ENCODE measurements at places on chromosomes 13 and 19. TPM values are rescaled to one million over a fixed set of nuclear protein-coding genes. Genes with fewer than 3 reads are reported as not detected.

The F2RL3 gene
- total RNA-seq = not detected

The IZUMO2 gene
- total RNA-seq = not detected

- H3K36me3 ChIP-seq = peaks cover 26% of the 10 kb centered on the region
- no peak for DNase-seq
- H3K4me3 ChIP-seq = no peak overlapping the region
These were observed 28.9 kb downstream of the NBEA start for GRCh38 chr13:34970961-34971360.

- no peaks in the 10 kb centered on the region for H3K27me3 ChIP-seq
- DNase-seq = no peak
- no peak overlapping the region for H3K4me3 ChIP-seq
These were observed 125.7 kb downstream of the TNFRSF19 start for GRCh38 chr13:23695711-23696464.

GRCh38 chr19:6500837-6501739, 1.0 kb downstream of the TUBB4A start:
- peaks cover 65% of the 10 kb centered on the region for H3K27me3 ChIP-seq
- no peak for DNase-seq
- H3K4me3 ChIP-seq = peak overlapping the region; percentile 74
- no peaks in the 10 kb centered on the region for H3K36me3 ChIP-seq

GRCh38 chr19:30310602-30311263, 61.5 kb upstream of the ZNF536 start:
- H3K36me3 ChIP-seq = no peaks in the 10 kb centered on the region
- no peak for DNase-seq
- no peak overlapping the region for H3K4me3 ChIP-seq
- no peak overlapping the region for H3K27ac ChIP-seq
- peaks cover 31% of the 10 kb centered on the region for H3K27me3 ChIP-seq
- no peaks in the 10 kb centered on the region for H3K4me1 ChIP-seq

GRCh38 chr19:8593931-8594330, 16.6 kb downstream of the ADAMTS10 start:
- peaks cover 28% of the 10 kb centered on the region for H3K36me3 ChIP-seq
- peaks cover 10% of the 10 kb centered on the region for H3K4me1 ChIP-seq
- H3K4me3 ChIP-seq = peak overlapping the region; percentile 7
- H3K27me3 ChIP-seq = peaks cover 4% of the 10 kb centered on the region
- DNase-seq = no peak

DNA sequence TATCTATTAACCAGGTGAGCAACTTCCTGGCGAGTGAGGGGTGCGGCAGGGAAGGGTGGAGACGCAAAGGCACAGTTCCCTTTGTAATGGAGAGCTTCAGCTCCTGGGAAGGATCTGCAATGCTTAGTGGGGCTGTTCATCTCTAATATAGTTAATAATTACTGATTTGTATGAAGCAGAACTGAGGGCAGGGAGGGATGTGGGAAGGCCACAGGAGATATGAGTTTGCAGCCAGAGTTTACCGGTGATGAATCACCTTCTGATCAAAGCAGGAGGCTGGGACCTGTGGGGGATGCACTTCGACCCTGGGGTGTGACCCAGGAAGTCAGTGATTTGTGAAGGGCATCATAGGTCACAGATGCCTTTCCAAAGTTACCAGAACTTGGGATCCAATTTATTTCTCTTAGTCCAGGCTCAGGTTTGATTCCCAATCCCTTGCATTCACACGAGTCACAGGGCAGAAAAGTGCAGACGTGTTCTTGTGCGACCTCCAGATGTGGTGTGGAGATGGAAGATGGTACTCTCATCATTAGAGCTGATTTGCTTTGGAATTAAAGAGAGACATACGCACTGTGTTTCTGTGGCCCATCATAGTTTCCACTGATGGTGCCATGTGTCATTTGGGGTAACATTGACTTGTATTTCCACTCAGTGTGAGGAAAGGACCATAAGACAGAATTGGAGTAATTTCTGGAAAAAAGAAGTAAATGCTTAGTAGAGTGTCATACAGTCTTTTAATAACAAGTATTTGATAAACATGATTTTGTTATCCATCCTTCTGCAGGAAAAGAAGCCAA, 55.0 kb downstream of the LRCH1 start:
- H3K27me3 ChIP-seq = no peaks in the 10 kb centered on the region
- H3K36me3 ChIP-seq = no peaks in the 10 kb centered on the region
- no peak for DNase-seq
- no peak overlapping the region for H3K4me3 ChIP-seq
- H3K4me1 ChIP-seq = peaks cover 64% of the 10 kb centered on the region
